ENCODE measurements at places on chromosomes 11 and 22.

- no peak for DNase-seq
Measured at GRCh38 chr11:117923773-117924172, 5.4 kb downstream of the TMPRSS13 start.

DNA sequence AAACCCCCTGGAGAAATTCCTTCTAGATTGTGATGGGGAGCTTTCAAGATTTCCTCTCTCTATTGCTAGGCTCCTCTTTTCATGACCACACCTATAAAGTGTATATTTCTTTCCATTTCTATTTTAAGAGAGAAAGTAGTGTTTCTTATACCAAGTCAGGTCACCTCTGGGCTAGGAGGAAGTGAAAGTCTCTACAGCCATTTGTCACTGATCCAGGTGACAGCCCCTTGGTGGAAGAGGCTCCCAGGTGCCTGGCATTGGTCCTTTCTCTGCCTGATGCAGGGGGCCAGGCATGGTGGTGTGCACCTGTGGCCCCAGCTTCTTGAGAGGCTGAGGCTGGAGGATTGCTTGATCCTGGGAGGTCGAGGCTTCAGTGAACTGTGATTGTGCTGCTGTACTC is 64.7 kb downstream of the DHCR7 start:
- DNase-seq, result peak; percentile 41

GRCh38 chr22:23123804-23124254 is 18.0 kb downstream of the RSPH14 start:
- no peak for DNase-seq

- no peak for DNase-seq
Measured at GRCh38 chr11:36215693-36216060, 73.5 kb downstream of the COMMD9 start.

- no peak for DNase-seq
Measured at GRCh38 chr22:44801476-44801875, 49.1 kb downstream of the ARHGAP8 start.

DNA sequence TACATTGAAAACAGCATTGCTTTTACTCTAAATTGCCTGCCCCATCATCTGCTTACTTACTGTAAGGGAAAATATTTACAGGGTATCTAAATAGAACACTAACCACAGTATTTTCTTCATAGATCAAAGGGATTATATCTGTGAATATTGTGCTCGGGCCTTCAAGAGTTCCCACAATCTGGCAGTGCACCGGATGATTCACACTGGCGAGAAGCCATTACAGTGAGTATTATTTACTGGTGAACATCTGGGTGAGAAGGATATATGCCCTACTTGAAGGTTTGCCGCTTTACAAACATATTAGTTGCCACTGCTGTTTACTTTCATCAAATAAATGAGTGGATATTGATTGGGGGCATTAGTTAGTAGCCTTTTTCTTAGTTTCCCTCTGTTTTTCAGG is 5.9 kb upstream of the CNTF start:
- no peak for DNase-seq

GRCh38 chr11:130776061-130776419 is 140.2 kb downstream of the SNX19 start:
- no peak for DNase-seq

- DNase-seq, result no peak
Measured at GRCh38 chr11:108858622-108859021, 193.8 kb downstream of the DDX10 start.

DNA sequence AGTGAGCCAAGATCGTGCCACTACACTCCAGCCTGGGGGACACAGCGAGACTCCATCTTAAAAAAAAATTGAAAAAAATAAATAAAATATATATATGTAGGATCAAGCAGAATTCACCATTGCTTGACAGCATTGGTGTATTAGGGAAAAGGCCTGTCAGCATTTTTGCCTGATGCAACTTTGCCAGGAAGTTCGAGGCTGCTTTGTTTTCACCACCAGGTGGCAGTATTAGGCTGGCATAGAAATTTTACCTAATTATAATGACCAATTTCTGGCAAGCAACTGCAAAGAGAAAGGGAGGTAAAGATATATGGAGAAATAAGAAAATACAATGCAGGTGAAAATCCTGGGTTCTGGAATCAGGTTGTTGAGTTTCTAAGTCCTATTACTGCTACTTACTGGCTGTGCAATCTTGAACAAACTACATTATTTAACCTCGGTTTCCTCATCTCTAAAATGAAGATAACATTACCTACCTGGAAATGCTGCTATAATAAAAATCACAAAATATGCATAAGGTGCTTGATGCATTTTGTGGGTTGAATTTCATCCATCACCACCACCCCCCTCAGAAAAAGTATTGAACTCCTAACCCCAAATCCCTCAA is 24.7 kb downstream of the LAYN start:
- DNase-seq, result peak; percentile 54

DNA sequence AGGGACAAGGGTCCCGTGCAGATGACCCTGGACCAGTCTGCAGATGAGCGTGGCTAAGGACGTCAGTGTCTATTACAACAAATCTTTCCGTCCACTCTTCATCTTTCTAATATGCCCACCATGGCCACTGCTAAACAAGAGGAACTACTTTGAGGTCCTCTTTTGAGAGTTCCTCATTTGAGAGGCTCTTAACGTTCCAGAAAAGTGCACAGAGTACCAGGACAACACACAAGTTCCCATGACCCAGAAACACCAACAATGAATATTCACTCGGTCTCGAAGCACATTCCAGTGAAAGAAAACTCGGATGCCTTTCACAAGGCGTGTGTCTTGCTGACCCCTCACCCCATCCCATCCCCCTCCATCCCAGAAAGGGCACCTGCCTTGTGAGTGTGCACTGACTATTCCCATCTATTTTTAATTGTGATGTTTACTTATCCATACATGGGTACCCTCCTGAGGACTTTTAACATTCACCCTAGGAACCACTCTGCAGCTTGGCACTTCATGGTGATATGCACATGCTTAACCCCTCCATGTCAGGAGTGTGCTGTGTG is 157.0 kb downstream of the SHANK2 start:
- DNase-seq, result no peak

DNA sequence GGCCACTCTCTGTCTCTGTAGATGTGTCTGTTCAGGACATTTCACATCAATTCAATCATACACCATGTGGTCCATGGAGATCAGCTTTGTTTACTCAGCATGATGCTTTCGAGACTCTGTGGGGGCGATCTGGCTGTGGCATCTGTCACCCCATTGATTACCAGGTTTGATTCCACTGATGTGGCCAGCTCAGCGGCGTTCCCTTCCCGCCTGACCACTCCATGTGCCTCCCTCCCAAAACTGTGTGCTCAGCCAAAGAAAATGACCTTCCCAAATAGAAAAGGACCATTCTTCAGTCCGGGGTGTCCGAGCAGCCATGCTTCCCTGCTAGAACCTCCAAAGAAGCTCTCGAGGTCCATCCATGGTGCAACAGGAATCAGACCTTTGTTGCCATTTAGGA is 89.1 kb downstream of the BRD1 start:
- DNase-seq, result no peak

- no peak for DNase-seq
Measured at GRCh38 chr11:72369743-72370142, 64.6 kb downstream of the CLPB start.

GRCh38 chr11:128552783-128553661 is 34.3 kb downstream of the ETS1 start:
- DNase-seq, result peak; percentile 35

DNA sequence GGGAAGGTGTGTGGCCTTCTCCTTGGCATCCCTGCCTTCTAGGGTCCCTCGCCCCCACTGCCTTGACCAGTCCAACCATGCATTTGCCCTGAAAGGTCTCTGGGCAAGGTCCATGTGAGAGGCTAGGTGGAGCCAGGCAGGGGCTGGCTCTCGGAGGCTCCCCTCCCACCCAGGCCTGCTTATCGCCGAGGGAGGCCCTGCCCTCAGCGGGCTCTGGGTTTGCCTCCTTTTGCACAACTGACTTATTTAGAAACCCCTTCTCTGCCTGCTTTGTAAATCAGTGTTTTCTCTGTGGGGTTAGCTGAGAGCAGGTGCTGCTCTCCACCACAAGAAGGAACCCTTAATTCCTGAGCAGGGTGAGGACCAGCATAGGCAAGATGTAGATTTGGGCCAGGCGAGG is 47.7 kb downstream of the CD82 start:
- no peak for DNase-seq

GRCh38 chr11:131543389-131544025 is 173.1 kb downstream of the NTM start:
- no peak for DNase-seq

GRCh38 chr11:2750101-2750681 is 50.4 kb upstream of the KCNQ1OT1 start:
- DNase-seq, result no peak

DNA sequence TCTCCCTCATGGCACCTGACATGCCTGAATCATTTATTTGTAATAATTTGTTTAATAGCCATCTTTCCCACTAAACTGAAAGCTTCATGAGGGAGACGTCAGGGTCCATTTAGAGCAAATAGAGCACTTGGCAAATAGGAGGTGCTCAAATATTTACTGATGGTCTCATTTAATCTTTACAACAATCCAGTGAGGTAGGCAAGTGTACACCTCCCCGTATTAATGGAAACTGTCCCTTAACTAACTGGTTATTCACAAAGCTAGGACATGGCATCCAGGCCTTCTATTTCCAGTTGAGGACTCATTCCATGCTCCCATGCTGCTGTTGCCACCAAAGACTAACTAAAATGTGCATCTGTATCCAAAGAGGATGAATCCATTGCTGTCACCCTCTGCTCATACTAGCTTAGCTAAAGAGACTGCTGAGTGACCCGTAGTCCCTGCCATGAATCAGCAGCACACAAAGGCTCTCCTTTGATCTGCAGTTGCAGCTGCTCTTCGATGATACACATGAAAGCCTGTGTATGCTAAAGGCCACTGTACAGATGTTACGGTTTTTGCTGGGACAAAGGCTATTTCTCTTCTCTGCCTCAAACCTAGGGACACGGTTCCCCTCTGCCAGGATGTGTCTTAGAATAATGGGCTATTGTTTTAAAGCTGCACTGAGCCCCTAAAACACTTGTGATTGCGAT is 82.6 kb downstream of the RAB30 start:
- no peak for DNase-seq

- peak; percentile 67 for DNase-seq
Measured at GRCh38 chr11:57480409-57481137, 20.2 kb downstream of the RTN4RL2 start.

- DNase-seq, result no peak
Measured at GRCh38 chr22:49186762-49187161, 640.9 kb downstream of the BRD1 start.

- DNase-seq, result no peak
Measured at GRCh38 chr22:46934746-46935491, 172.5 kb downstream of the TBC1D22A start.

- DNase-seq, result no peak
Measured at GRCh38 chr22:49781289-49781782, 46.3 kb downstream of the BRD1 start.

DNA sequence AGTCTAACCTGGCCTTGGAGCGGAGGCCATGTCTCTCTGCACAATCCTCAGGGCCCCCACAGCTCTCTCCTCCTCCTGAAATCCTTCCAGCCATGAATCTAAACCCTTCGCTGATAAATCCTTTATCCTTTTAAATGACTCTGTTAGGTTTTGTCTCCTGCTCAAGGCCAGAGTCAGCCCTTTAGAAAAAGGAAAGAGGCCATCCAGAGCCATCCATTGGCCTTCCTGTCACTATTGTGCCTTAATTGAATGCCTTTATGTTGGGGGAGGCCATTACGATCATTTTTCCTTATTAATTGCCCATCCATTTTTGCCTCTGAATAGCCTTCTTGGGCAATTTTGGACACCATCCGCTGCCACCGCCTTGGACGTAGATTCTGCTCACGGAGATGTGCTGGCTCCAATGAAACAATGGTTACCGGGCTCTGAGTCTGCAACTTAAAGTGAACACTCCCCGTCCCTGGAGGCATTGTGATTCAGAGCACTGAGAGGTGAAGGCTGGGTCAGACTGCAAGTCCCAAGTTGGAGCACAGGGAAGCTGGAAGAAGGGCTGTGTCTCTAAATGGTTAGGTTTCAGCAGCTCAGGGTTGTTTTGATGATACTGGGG is 213.0 kb upstream of the E2F8 start:
- no peak for DNase-seq

DNA sequence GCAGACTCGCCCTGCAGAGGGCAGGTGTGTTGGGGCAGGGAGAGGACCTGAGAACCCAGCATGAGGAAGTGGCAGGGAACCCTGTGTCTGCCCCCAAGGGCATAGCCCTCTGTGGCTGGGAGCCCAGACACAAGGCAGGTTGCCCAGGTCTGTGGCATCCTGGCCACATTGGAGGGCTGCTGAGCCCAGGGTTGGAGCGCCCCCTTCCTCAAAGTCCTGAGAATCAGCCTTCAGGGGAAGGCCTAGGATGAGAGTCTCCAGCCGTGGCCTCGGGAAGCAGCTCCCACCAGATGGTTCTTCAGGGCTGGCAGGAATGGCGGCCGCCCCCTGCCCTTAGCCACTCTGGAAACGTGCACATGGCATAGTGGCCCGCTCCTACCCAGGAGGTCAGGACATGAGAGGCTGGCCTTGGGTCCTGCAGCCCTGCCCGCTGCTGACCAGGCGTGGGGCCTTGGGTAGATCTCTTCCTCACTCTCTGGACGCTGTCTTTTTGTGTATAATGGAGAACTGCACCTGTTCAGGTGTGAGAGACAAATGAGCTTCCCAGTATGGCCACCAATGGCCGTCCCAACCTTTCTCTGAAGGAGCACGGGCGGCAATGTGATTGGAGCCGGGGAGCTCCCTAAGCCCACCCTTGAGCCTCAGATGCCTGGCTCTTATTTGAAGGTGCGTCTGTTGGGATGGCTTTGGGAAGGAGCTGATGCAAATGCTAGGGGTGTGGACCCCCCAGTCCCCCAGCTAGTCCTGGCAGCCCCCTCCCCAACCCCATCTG is 4.6 kb upstream of the CDC42BPG start:
- peak; percentile 62 for DNase-seq

- DNase-seq, result no peak
Measured at GRCh38 chr11:12834630-12835029, 160.4 kb downstream of the TEAD1 start.

Measured in CD4-positive, alpha-beta T cell treated with Interleukin-4 for 1 hour (primary cell).